ENCODE measurements at places on chromosomes 1 and 21. TPM values are rescaled to one million over a fixed set of nuclear protein-coding genes. Genes with fewer than 3 reads are reported as not detected.

DNA sequence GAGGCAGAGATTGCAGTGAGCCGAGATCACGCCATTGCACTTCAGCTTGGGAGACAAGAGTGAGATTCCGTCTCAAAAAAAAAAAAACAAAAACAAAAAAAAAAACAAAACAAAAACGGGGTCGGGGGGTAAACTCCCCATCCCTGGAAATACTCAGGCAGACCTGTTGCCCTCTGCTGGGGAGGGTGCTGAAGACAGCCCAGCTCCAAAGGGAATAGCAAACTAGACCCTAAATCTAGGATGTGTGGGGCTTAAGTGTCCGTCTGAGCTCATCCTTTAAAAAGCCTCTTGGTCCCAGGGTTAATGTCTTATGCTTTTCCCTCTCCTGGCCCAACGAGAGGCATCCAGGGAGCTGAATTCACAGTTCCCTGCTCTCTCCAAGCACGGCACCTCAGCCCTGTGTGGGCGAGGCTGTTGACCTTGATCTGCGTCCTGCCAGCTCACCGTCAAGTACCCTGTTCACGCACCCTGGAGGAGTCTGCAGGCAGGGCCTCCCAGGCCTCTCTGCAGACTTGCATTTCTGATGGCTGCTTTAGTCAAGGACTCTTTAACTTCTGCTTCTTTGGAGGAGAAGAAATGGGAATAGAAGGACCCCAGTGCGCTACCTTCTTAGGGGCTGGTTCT lies 22.3 kb downstream of the KCND3 start:
- no peak for DNase-seq

GRCh38 chr1:172697534-172698002 lies 38.7 kb downstream of the FASLG start:
- DNase-seq: no peak

DNA sequence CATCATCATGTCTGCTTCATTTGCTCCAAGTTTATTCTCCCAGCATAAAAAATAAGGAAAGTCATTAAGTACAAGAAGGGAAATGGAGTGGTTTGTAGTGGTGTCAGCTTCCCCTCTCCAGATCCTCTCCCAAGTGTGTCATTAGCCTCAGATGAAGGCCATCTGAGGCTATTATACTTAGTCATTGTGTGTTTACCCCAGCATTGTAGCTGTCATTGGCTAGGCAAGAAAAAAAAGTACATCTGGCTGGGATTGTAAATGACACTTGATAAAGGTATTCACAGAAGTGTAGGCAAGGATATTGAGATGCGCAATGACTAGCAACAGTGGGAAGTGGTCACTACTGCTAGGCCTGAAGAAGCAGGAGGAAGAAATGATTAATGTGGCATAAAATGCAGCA lies 316.9 kb upstream of the SGIP1 start:
- DNase-seq: no peak

DNA sequence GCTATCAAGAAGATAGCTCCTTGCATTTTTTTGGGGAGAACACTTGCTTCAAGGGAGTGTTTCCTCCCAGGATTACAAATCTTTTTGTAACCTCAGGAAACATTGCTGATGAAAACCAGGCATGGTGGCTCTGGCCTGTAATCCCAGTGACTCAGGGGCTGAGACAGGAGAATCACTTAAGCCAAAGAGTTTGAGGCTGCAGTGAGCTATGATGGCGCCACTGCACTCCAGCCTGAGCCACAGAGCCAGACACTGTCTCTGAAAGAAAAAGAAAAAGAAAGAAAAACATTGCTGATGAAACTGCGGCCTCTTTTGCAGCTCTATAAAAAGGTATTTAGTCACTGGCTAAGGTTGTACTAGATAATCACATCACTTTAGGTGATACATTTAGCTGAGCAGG lies 7.3 kb downstream of the RNU1-2 start:
- no peak for DNase-seq

DNA sequence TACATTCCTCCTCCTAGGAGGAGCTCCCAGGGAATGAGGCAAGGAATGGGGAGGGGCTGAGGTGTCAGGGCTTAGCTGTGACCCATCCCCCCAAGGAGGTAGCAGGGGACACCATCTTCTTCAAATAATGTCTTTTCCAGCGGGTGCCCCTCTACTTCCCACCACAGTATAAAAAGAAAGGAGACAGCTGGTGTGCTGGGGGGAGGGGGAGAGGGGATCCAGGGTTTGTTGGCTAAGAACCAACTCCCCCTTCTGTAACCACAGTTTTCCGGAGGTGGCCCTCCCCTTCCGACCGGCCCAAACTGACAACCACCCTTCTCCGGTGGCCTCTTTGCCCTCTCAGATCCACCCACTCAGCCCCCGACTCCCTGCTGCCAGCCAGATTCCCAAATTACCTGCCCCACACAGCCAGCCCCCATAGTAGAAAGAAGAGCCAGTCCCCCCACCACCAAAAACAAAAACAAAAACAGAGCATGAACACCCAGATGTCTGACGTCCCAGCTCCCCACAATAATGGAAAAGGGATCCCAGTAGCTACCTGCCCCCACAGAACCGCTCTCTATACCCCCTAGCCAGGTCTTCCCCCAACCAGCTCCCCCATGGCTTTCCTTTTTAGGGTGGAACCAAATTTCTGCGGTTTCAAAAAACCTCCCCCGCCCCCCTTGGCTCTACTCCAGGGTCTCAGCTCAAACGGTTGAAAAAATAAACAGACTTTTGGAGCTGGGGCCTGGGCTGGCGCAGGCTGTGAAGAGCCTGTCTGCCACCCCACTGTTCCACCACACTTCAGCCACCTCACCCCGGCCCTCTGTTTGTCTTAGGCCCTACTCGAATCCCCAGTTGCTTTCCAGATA lies 2.1 kb downstream of the ARHGEF2 start:
- no peak for DNase-seq

GRCh38 chr1:208979776-208980175 lies 603.7 kb upstream of the CAMK1G start:
- DNase-seq: no peak

Gene SMG7
- 60.2 TPM for total RNA-seq

Gene ADAMTS5
- total RNA-seq: not detected

Gene TMIGD3
- 0.88 TPM for total RNA-seq
